Thoracic aorta (tissue), 2 donors: ENCODE measurements at places on chromosomes 12 and 14.

GRCh38 chr12:103779410-103780092 lies 61.5 kb downstream of the NT5DC3 start:
- no peak for DNase-seq

GRCh38 chr14:30855345-30856037 lies 18.9 kb upstream of the COCH start:
- no peak for DNase-seq

DNA sequence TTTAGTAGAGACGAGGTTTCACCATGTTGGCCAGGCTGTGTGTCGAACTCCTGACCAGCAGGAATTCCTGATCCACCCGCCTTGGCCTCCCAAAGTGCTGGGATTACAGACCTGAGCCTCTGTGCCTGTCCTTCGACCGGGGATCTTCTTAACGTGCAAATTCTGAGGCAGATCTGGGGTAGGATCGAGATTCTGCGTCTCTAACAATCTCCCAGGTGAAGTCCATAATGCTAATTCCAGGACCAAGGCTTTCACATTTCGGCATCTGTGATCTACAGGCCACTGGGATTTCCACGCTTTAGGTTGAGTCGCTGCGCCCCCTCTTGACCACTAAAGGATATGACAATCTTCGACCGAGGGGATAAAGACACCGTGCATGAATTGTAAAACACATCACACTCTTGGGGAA lies 24.8 kb downstream of the FOS start:
- no peak for DNase-seq

DNA sequence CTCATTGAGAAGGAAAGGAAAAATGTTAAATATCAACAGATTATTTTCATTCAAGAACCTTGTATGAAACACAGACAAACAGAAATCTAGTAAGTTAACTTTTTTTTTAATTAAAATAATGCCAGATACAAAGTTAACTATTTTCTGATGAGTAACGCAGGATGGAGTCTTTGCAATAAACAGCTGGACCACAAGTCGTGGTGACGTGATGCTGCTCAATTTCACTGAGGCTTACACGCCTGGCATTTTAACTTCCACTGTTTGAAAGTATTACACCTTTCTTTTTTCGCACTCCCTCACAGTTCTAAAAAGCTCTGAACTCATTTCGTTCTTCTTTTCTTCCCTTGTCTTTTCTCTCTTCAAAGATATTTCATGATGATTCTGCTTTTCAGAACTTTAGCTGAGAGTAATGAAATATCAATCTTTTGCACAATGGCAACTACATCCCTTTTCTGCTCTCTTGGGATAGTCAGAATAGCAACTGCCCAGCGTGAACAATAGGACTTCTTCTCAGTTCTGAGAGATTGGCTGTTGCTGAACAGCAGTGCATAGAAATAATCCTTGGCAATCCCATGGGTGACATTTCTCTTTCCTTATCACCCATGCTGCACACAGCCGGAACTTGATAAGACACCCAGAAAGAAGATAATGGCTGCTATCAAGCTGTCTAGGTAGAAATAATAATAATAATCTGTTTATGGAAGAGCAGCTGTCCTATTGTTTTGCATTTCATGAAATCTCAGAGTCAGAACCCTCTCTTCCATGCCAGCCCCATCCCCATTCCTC lies 160.5 kb downstream of the BTG1 start:
- DNase-seq, result no peak

DNA sequence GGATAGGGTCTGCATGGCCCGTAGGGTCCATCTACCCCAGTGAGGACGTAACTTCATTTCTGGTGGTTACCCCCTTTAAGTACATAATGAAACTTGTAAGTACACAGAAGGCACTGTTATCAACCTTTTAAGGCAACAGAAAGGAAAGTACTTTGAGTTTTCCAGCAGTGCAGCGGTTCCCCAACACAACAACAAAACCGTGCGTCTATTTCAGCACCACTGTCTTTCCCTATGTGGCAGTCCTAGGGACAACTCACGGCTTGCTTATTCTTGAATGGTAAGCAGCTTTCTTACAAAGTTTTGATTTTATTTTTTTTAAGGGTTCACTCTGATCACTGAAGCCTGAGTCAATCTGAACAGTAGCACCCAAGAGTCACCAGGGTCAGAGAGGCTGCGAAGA lies 46.3 kb downstream of the FOXN3 start:
- no peak for DNase-seq

DNA sequence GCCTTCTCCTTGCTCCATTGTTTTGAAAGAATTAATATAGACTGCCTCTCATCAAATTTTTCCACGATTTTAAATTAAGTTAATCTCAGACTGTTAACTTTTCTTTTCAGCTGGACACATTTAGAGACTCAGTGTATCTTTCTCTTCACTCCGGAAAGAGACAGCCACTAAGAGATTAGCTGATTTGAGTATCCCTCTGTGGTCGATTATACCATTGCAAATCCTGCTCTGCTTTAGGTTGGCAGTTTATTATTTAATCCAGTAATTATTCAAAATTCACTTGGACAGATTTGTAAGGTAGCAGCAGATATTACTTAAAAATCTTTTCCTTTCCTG lies 588 bp upstream of the TWF1 start:
- DNase-seq, result no peak

DNA sequence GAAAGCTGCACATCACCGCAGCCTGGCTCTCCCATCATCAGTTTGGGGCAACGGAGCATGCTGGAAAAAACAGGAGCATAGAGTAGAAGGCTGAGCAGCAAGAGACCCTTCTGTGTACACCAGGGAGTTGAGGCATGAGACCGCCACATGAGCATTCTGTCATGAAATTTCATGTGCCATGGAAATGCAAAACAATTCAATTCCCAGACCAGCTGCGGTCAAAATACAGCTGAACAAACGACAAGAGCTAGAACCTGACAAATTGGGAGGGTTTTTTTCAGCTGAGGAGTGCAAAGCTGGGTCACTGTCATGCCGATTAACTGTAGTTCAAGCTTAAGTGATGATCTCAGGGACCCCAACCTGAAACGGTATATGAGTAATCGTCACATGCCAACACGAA lies 37.1 kb downstream of the TMEM30B start:
- no peak for DNase-seq

GRCh38 chr14:27389402-27389801 lies 791.6 kb upstream of the NOVA1 start:
- no peak for DNase-seq

- DNase-seq, result peak; percentile 18
Measured at GRCh38 chr12:122350141-122350848, 72.2 kb downstream of the CLIP1 start.

- no peak for DNase-seq
Measured at GRCh38 chr12:130179191-130179590, 16.9 kb downstream of the FZD10 start.

GRCh38 chr12:117874842-117875434 lies 93.9 kb downstream of the KSR2 start:
- no peak for DNase-seq

- DNase-seq, result no peak
Measured at GRCh38 chr14:72836085-72836484, 57.8 kb downstream of the DPF3 start.

DNA sequence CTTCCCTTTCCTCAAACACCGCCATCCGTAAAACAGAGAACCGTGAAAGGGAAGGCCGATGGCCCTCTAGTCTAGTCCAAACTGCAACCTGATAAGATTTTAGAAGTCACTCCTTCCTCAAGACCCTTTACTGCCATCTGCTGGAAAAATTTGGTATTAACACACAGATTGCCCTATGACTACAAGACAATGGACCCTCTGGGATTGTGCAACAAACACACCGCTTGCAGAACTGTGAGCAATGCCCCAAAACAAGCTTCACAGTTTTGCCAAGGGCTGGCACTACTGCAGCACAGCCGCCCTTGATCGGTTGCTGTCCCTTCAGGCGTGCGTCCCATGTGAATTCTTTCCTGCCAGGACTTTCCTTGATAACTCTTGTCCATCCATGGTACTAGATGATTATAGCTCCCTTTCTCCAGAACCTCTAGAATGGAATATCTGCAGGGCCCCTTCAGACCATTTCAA lies 23.1 kb downstream of the LLPH start:
- DNase-seq, result peak; percentile 69

DNA sequence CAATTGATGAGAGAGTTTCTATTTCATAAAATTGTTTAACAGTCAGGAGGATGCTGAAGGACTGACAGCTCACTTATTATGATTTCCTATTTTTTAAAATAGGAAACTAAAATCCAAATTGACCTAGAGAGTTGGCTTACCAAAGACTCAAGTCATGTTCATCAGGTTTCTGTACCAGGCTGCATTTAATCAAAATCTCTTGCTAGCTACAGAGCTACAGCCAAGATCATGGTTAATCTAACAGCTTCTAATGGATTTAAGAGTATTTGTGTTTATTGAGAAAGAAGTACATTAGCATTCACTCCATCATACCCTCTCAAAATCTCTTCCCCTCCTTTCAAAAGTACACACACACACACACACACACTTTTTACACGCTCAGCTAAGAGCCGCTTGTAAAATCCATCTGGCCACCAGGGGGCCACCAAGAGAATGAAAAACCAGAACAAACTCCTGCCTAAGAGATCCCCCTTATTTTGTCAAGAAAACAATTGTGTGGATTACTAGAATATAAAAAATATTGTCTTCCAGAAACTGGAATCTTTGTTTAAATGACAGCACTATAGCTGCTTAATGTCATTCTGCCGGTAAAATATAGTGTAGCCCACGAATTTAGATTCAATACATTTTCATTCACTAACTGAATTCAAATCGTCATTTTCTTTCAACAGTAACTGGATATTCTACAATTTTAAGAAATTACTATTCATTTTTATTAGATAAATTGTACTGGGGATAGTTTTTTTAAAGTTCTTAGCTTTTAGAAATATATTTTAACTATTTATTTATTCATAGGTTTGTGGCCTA lies 334.0 kb downstream of the BTG1 start:
- peak; percentile 25 for DNase-seq

- no peak for DNase-seq
Measured at GRCh38 chr12:45613296-45613695, 116.2 kb upstream of the ARID2 start.

- DNase-seq, result no peak
Measured at GRCh38 chr12:130994821-130995375, 41.2 kb downstream of the ADGRD1 start.

- no peak for DNase-seq
Measured at GRCh38 chr14:100022772-100023451, 42.3 kb upstream of the EVL start.

- no peak for DNase-seq
Measured at GRCh38 chr12:16325426-16325825, 22.0 kb upstream of the MGST1 start.

DNA sequence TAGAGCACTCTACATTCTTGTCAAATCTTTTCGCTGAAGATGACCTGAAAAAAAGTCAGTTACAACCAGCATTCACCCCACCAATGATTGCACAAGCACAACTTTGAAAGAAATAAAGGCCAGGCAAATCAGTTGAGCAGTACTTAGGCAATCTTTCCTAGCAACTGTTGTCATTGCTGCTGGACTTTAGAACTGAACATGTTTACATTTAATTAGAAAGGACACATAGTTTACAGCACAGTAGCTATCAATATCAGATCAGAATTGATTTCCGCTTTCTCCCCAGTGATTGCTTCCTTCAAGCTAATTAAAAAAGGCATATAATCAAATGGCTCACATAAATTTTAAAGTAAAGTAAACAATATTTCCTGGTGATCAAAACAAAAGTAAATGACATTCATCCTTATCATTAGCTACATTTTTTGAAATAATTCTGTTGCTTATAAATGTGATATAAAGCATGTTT lies 128.4 kb downstream of the FOXA1 start:
- DNase-seq, result no peak

- no peak for DNase-seq
Measured at GRCh38 chr12:111505601-111506036, 93.5 kb downstream of the ATXN2 start.

GRCh38 chr12:56120158-56120846 lies 2.2 kb downstream of the ZC3H10 start:
- no peak for DNase-seq

DNA sequence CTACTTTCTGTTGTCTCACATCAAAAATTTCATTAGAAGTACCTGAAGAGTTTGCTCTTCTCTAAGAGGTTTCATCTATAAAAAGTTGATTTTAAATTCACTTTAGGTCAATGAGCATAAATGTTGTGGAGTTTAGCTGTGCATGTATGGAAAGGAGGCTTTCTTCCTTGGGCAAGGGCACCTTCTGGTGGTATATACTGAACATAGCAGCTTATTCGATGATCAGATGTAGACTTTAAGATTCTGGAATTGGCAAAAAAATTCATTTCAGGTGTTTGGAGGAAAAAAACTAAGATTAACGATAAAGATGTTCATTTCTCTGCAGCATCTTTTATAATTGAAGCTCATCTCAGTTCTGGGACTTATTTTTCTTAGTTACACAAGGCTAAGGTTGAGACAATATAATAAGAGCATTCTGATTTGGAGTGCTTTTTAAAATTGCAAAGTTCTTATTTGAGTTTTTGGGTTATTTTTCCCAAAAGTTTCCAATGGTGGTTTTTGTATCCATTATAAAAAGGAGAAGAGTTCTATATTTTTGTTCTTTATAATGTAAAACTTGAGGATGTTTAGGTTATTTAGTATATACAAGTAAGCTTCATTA lies 46.8 kb downstream of the TMEM117 start:
- DNase-seq, result no peak

DNA sequence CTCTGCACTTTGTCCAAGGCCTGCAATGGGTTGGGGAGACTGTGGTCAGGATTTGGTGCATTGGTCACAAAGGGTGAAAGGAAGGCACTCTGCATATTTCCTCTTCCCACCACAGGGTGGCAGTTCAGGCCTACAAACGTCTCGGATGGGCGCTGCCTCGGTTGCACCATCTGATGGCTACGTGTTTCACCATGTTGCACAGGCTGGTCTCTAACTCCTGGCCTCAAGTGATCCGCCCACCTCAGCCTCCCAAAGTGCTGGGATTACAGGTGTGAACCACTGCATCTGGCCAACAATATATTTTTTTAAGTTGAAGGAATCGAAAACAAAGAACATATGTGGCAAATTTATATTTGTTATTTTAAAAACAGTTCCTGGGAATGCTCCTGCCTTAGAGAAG lies 35.1 kb downstream of the TMBIM6 start:
- no peak for DNase-seq

GRCh38 chr14:75489480-75489837 lies 32.8 kb upstream of the BATF start:
- no peak for DNase-seq

DNA sequence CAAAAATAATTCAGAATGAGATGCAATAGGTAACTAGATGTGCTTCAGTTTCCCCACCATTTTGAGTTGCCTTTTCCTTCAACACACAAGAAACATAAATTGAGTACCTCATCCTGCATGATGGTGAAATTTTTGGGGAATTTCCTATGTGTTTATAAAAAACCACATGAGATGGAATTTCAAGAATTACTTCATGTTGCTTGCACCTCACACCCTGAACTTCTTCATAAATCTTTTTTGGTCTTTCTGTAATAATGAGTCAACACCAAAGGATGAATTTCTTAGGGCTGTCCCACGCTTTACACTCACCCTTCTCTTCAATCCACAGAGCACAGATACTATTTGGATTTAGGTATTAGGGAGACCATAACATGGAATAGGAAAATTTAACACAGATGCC lies 22.6 kb upstream of the LUM start:
- no peak for DNase-seq
